ENCODE measurements at places on chromosomes 4 and X.
A peak's percentile ranks its signal among the peaks of the same experiment; 100 is the strongest.

GRCh38 chr4:163303069-163303468 lies 29.3 kb downstream of the NPY1R start:
- DNase-seq, result no peak

- no peak for DNase-seq
These were observed 260.9 kb downstream of the SLC7A11 start for GRCh38 chr4:137981277-137981676.

- peak; percentile 25 for DNase-seq
These were observed 2183.9 kb upstream of the TENM3 start for GRCh38 chr4:180059216-180059881.

DNA sequence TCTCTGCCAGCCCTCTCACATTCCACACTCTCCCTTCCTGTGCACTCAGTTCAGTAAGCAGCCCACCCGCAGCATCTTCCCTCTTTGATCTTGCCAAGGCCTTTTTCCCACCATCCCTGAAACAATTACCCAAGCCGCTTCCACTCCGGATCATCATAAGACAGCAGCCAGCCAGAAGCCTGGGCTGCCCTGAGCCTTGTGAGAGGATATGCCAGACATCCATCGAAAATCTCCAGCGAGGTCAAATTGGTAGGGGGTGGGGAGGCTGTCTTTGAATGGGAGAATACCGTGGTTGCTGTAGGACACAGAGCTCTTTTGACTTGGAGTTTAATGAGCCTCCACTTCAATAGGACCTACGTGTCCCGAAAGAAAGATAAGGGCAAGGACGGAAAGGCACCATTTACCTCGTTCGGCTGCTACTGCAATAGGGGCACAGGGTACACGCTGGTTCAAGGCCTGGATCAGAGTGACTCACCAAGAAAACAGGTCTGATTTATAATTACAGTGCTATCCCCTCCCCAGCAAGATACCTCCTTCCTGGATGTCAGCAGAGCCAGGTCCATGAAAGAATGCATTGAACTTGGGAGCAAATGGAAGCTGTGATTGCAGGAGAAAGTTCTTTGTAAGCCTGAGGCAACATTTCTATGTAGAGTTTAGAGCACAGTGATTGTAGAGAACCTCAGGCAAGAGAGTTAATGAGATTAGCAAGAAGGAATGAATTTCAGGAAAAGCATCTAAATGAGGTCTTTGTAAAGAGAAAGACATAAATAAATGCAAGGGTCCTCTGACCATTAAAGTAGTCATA lies 39.5 kb downstream of the AMOT start:
- DNase-seq, result no peak

DNA sequence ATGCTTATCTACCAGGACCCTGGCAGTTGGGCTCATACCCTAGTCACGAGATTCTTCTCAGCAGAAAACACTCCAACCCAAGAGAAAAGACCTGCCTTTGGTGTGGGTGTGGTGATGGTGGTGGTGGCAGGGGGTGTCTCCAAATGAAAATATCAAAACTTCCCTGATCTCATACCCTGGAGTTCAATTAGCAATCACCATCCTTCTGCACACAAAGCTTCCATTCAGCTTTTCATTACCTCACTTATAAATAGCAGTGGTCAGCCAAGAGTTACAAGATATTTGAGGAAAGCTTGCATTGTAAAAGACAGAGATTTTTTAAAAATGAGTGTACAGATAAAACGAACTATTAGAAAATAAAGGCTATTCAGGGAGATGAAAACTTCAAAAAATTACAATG lies 580.8 kb upstream of the MAGEB2 start:
- no peak for DNase-seq

DNA sequence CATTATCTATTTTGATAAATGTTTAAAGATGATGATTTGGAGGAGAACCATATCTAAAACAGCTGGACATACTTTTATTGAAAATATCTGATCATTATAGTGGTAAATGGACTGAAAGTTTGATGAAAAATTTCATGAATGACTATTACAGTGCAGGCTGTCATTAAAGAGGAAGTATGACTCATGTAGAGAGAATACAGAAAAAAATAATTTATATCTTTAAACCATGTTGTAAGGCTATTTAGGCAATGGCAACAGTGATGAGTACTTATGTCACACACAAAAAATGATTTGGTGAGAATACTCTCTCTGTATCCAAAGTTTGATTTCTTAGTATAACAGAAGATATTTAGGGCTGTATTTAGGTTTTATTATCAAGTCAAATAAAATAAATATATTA lies 3.9 kb upstream of the GLRB start:
- DNase-seq, result no peak

GRCh38 chrX:150455215-150455608 lies 92.1 kb downstream of the MAMLD1 start:
- no peak for DNase-seq

DNA sequence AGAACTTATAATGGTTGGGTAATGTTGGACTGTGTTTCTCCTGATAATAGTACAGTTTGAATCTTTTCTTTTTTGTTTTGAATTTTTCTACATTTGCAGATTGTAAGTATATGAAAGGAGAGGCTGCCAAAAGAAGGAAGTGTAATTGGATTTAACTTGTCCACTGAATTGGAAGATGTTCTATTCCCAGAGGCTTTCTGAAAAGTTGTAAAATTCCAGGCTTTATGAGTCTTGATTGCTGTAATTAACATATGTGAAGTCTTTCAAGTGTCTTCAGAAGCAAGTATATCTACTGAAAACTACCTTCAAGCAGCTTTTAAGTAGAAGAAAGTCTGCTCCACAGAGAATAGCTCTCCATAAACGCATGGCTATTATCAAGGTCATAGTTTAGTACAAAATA lies 2456.4 kb downstream of the PCDH7 start:
- no peak for DNase-seq

GRCh38 chrX:109373468-109373867 lies 108.4 kb downstream of the GUCY2F start:
- DNase-seq, result no peak

- no peak for DNase-seq
These were observed 151.2 kb upstream of the TLL1 start for GRCh38 chr4:165721815-165722214.

- DNase-seq, result no peak
These were observed 56.8 kb downstream of the LGI2 start for GRCh38 chr4:24973747-24974601.

GRCh38 chr4:25310066-25310802 lies 2.3 kb upstream of the ZCCHC4 start:
- no peak for DNase-seq

DNA sequence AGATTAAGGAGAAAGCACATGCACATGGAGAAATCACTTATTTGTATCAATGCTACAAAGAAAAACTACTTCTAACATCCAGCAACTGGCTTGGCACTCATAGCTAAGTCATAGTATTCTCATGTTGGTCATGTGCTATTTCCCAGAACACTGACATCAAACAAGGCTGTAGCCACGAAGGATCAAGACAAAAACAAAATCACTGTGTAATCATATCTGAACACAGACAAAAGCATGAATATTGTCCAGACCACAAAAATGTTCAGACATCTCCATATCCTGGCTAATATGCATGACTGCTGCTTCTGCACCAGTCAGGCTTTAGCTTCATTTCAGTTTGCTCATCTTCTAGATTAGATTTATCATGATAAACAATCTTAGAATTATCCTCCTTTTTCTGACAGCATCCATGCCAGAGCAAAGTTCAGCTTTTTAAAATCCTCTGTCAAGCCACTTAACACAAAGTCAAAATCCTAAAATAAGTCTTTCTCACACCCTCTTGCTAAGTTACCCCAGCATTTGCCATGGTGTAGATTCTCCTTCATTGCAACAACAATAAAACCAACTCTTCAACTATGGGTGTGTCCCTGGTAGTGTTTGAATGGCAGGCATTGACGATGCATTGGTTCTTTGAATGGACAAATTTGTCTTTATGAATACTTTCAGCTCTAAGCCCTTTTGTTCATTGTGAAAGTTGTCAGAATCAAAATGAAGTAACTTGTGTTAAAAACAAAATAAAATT lies 39.1 kb upstream of the NPFFR2 start:
- DNase-seq, result no peak

GRCh38 chr4:30619679-30620078 lies 100.5 kb upstream of the PCDH7 start:
- DNase-seq, result no peak

DNA sequence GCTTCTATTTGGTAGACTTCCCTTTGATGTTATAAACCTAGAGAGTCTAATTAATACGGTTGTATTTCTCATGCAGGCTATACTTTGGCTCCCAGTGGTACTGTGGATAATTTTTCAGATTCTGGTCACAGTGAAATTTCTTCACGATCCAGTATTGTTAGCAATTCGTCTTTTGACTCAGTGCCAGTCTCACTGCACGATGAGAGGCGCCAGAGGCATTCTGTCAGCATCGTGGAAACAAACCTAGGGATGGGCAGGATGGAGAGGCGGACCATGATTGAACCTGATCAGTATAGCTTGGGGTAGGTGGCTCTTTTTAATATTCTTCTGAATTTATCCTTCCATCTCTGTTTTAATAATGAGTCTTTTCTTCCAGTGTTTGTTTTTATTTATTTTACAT lies 249.7 kb downstream of the RAPGEF2 start:
- no peak for DNase-seq

DNA sequence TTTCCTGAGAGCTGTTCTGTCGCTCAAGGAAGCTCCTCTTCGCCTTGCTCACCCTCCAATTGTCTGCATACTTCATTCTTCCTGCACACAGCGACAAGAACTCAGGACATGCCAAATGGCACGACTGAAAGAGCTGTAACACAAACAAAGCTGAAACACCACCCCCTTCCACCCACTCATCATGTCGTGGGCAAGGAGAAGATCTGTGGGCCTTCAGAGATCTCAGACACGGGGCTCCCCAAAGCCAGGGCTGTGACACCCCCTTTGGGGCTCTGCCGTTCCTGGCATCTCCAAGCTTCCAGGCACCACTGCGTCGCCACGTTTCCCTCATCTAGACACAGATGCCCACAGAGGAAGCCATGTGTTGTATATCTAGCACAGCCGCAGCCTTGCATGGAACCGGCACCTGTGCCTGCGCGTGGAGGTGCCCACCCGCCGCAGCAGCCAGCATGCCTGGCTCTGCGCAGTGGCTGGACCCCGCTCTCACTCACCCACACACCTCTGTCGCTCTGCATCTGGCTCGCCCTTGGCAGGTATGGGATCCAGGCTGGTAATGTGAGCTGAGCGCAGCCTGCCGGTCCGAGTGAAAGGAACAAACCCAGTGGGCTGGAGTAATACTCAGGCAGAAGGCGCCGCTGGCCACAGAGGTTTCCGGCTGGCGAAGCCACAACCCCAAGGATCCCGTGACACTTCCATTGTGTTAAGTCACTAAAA lies 676.4 kb upstream of the INTU start:
- DNase-seq, result no peak

- no peak for DNase-seq
These were observed 526.0 kb downstream of the CFAP47 start for GRCh38 chrX:36445566-36445965.

GRCh38 chr4:81166458-81167160 lies 48.4 kb downstream of the PRKG2 start:
- DNase-seq, result no peak

DNA sequence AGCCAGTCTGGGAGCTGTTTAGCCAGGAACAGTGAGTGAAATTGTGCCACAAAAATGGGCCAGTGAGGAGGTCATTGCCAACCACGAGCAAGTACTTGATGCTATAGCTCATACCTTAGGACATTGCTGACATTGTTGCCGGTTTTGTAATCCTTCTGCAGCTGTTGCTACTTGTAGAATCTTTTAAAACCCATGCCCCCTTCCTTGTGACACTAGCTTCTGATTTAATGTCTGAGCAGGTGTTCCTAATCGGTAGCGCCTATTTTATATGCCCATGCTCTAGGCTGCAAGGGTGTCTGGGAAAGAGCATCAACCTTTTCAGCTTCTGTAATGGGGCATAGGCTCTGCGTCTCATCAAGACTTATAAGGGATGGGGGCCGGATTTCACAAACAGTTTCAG lies 2.6 kb downstream of the POLA1 start:
- DNase-seq, result no peak

GRCh38 chr4:28799696-28800095 lies 1920.5 kb upstream of the PCDH7 start:
- DNase-seq, result no peak

DNA sequence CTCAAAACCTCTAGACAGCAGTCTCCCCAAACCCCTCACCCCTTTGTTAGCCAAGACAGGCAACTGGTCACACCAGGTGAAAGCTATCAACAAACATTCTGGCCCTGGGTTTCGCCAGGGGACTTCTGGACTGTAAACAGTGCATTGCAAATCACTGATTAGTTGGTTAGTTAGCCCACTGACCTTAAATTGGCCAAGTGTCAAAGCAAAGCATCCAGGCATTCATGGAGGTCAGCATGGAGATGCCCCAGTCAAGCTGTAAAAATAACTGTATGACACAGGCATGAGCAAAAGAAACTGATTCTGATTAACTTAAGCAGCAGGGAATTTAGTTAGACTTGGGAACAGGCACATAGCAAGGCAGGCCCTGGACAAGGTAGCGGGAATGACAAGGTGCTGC lies 156.0 kb upstream of the TTC29 start:
- DNase-seq, result no peak

- DNase-seq, result no peak
These were observed 145.0 kb downstream of the SOWAHB start for GRCh38 chr4:76752861-76753501.

- DNase-seq, result no peak
These were observed 120.1 kb upstream of the NAP1L5 start for GRCh38 chr4:88817740-88818139.

DNA sequence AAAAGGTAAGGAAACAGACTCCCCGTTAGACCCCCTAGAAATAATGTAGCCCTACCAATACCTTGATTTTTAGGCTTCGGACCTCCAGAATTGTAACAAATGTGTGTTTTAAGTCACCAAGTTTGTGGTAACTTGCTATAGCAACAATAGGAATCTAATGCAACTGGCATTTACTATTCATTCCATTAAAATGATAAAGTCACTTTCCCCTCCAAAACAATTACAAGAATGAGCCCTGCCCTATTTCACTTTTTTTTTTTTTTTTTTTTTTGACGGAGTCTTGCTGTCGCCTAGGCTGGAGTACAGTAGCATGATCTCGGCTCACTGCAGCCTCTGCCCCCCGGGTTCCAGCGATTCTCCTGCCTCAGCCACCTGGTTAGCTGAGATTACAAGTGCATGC lies 3.5 kb upstream of the DDX60L start:
- DNase-seq, result no peak

- DNase-seq, result no peak
These were observed 10.5 kb downstream of the PPAT start for GRCh38 chr4:56424697-56425514.

DNA sequence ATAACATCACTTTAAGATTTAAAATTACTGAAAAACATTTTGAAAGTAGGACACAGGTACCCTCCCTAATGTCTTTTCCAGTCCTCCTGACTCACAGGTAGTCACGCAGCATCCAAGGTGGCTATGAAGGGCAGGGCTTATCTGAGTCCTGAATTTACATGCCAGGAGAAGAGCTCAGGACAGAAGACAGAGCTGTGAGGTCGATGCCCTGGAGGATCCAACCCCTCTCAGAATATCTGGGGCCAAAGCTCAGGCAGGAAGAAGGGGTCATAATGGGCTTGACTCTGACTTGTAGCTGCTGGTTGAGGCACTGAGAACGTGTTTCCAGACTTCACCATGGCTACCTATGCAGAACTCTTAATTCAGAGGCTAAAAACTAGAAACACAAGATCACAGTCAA lies 177.5 kb downstream of the AASDH start:
- DNase-seq, result no peak

- no peak for DNase-seq
These were observed 47.9 kb downstream of the RGS12 start for GRCh38 chr4:3340700-3341083.
